ENCODE measurements at places on chromosomes 7 and 10.

DNA sequence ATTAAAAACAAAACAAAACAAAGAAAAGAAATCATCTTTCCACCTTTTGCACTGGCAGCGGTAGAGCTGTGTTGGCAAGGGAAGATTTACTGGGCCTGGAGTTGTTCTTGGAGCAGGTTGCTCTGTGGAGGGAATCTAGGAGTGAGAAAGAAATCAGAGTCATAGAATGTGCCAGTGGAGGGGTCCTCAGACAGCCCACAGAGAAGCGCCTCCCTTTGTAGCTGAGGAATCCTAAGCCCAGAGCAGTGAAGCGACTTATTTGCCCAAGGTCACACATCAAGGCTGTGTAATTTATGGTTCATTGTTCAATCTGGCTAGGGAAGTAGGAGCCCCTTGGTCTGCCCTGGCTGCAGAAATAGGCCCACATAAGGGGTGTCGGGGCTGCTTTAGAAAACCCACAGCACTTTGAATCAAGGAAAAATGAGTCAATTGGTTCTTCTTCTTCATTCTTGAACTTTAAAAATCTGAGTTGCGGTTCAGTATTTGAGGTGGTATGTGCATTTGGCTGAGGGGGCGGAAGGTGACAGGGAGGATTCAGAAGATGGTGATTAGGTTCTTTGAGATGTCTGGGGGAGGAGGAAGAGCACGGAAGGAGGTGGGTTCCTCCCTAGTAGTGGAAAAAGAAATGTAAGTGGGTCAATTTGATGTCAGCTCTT, 253.7 kb downstream of the PTEN start:
- no peak for DNase-seq

GRCh38 chr7:94286111-94286510, 108.6 kb upstream of the COL1A2 start:
- DNase-seq = no peak

- no peak for DNase-seq
Measured at GRCh38 chr7:158519633-158520174, 67.9 kb downstream of the PTPRN2 start.

- no peak for DNase-seq
Measured at GRCh38 chr10:42553064-42553407, 85.3 kb downstream of the ZNF33B start.

DNA sequence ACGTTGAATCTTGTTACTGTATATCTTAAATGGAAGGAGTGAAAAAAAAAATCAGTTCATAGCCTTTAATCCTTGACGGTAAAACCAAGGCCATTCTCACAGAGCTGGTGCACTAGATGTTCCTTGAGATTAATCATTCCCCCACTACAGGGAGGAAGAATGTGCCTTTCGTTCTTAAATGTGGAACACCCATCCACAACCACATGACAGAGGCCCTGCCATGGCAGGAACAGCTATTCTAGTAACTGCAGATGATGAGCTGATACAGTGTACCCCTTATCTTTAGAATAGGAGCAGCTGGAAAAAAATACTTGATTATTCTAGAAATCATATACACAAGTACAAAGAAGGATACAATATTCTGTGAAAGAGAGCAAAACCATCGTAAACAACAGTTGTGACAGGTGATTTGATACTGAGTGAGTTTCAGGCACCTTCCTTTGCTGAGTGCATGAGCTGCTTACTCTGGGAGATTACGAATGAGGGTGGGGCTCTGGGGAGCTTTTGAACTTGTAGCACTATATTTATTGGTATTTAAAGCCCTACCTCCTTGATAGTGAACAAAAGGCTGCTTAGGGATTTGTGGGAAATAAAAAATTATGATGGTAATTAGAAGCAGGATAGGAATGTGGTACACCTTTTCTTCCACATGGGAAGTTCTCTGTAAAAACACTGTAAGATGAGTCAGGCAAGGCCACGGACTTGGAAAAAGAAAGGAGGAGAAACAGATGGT, 244.4 kb upstream of the SLC26A5 start:
- DNase-seq = no peak

DNA sequence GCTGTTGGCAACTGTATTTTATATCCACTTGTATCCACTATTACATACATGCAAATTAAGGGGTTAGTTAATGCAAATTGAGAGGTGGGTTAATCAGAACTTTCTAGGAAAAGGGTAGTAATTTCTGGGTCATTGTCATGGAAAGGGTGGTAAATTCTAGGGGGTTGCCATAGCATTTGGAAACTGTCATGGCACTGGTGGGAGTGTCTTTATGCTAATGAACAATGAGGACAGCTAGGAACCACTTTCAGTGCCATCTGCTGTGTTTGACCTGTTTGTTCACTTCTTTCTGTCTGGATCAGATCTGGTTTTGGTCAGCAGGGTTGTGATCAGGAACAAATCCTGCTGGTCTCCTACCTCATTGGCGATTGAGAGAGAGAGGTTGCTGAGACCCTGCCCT, 283.3 kb upstream of the PRKCQ start:
- DNase-seq = no peak

DNA sequence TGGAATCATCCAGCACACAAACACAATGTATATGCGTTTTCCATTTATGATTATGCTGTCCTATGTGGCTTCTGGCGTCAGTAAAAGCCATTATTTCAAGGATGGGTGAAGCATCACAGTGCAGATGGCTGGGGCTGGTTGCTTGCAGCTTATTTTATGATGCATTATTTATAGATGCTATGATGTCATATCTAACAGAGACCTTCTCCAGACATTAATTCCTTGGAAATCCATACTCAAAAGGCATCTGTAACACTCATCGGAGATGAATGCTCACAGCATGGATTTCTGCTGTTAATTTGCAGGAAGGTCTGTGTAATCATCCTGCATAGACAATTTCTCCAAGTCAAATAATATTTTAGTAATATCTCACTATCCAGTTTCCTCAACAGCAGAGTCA, 7.2 kb downstream of the RGS10 start:
- DNase-seq = no peak

- DNase-seq = peak; percentile 55
Measured at GRCh38 chr10:123994417-123995081, 98.8 kb downstream of the CHST15 start.

DNA sequence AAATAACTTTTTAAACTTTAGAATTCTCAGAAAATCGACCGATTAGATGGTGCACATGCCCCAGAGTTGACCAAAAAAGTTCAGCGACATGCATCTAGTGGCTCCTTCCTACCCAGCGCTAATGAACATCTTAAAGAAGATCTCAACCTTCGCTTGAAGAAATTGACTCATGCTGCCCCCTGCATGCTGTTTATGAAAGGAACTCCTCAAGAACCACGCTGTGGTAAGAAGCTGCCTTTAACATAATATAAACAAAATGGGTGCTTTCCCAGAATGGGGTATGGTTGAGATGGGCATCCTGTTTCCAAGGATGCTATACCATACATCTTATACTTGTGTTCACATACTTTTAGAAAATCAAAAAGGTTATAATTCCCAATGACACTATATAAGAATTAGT, 24.6 kb downstream of the GLRX3 start:
- DNase-seq = no peak

GRCh38 chr7:91327346-91327745, 63.1 kb downstream of the FZD1 start:
- DNase-seq = no peak

GRCh38 chr7:68663392-68663791, 934.9 kb upstream of the AUTS2 start:
- no peak for DNase-seq

GRCh38 chr7:137916980-137917645, 70.3 kb upstream of the DGKI start:
- no peak for DNase-seq

- DNase-seq = no peak
Measured at GRCh38 chr7:101169110-101169837, 3.9 kb upstream of the VGF start.

DNA sequence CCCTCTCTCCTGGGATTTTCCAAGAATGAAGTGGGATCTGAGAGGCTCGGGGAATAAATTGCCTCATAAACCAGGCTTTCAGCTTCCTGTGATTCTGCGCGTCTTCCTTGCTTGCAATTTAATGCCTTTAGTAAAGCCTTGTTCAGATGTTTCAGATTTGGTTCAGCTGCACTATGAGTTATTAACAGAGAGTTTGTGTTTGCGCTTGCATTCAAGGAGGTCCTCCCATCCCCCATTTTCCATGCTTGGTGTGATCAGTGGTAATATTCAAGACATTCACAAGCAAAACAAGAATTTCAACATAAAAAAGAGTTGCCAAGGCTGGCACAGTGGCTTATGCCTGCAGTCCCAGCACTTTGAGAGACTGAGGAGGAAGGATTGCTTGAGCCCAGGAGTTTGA, 1068.9 kb downstream of the TYW1 start:
- DNase-seq = no peak

DNA sequence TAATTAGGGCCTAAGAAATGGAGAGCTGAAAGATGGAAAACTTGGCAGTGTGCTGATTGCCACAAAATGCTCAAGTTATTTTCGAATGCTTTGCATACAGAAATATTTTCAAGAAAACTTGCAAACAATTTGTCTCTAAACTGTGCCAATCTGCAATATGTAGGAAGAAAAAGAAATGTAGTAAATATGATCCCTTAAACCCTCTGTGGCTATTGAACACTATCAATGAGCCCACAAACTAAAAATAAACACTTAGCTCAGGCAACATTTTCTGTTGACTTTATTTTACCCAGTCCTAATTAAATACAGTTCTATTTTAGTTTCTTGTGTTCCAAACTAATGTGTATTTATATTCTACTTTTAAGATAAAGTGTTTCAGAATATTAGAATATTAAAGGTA, 342.1 kb downstream of the SEMA3D start:
- no peak for DNase-seq

- DNase-seq = no peak
Measured at GRCh38 chr7:90768301-90768700, 172.2 kb downstream of the CDK14 start.

DNA sequence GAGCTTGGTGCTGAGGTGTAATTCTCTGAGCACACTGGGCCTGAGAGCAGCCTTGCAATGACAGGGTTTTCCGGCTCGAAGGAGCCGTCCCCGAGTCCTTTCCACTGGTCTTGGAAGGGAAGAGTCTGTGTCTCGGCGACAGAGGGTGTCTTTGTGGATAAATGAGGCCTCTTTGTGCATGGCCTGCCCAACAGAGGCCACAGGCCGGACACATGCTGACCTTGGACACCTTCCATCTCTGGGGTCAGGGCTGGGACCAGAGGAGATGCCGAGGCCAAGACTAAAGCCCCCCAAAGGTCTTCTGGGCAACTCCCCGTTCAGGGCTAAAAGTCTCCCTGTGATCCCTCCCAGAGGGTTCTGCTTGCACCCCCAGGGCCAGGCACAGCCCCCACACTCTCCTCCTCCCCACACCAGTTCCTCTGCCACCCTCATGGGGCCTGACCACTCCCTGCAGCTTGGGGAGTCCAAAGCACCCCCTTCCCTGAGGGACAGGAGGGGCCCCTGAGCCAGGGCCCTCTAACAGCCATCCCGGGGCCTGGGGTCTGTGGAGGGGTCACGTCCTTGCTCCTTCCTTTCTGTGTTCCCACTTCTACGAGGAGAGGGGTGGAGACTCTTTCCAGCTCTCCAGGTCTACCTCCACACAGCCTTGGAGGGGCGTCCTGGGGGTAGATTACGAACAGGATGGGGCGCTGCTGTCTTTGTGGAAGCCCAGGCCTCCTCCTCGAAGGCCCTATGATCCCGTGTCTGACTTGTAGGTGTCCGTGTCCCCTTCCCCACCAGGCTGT, 130.6 kb upstream of the FAM20C start:
- no peak for DNase-seq

GRCh38 chr7:86867163-86867762, 192.2 kb downstream of the ELAPOR2 start:
- DNase-seq = no peak

GRCh38 chr7:77975672-77976480, 177.3 kb downstream of the PHTF2 start:
- DNase-seq = no peak

DNA sequence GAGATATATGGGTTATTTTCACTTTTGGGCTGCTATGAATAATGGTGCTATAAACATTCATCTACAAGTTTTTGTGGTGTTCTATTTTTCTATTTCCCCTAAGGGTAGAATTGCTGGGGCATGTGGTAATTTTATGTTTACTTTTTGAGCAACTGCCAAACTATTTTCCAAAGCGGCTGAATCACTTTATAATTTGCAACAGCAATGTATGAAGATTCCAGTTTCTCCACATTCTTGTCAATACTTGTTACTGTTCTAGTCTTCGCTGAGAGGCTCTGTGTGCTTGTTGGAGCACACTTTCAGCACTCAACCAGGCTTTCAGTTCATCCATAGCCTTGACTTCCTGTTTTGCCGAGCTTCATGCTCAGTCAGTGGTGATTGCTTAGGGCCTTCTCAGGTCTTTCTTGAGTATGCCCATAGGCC, 39.0 kb downstream of the ADK start:
- DNase-seq = peak; percentile 16

- DNase-seq = peak; percentile 52
Measured at GRCh38 chr10:113480851-113481502, 71.9 kb upstream of the HABP2 start.

GRCh38 chr7:80642871-80643270, 4.4 kb downstream of the CD36 start:
- no peak for DNase-seq
